Myocyte (in vitro differentiated cells): ENCODE measurements at places on chromosomes 5 and 9.

DNA sequence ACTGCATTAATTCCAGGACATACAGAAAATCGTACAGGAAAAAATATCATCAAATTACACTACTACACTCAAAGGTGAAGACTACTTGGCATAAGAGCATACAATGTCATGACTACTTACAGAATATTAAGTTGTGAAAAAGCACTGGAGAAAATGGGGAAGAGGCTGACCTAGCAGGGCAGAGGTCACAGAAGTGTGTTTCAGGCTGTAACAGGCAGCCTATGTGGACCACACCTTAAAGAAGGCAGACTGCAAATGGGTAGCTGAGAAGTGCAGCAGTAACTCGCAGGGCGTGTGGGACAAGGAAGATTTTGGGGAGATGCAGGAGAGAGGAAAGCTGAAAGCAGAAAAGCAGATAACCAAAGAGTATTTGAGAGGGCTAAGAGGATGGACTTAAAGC is 167.0 kb upstream of the PIK3R1 start:
- DNase-seq: no peak

DNA sequence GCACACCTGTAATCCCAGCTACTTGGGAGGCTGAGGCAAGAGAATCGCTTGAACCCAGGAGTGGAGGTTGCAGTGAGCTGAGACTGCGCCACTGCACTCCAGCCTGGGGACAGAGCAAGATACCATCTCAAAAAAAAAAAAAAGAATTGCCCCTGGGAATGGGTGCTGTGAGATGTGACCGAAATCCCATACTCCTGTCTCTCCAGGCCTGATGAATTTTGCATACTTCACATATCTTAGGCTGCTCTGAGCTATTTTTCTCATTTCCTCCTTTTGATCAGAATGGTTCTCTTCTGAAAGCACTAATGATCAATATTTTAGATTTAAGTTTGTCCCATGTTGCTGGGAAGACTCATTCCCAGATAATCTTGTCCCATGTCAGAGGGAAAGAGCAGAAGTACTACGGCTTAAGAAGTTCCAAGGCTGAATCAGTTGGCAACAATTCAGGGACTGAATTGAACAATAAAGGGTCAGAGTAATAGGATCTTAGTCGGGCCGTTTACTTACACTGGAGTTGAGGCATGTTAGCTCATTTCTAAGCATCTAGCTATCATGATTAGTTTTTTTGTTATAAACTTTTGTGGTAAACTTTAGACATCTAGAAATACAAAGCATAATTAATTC is 44.2 kb upstream of the TENT2 start:
- no peak for DNase-seq

- peak; percentile 73 for DNase-seq
These were observed 196.2 kb downstream of the DTWD2 start for GRCh38 chr5:118791926-118792734.

GRCh38 chr9:89933578-89933977 is 328.8 kb downstream of the GADD45G start:
- no peak for DNase-seq

GRCh38 chr5:145938776-145939539 is 2.6 kb downstream of the SH3RF2 start:
- no peak for DNase-seq
